Fibroblast of skin of left biceps (primary cell): ENCODE measurements at places on chromosomes 3 and 15.

- DNase-seq: no peak
Observed at GRCh38 chr3:105525531-105525930, 158.8 kb downstream of the ALCAM start.

DNA sequence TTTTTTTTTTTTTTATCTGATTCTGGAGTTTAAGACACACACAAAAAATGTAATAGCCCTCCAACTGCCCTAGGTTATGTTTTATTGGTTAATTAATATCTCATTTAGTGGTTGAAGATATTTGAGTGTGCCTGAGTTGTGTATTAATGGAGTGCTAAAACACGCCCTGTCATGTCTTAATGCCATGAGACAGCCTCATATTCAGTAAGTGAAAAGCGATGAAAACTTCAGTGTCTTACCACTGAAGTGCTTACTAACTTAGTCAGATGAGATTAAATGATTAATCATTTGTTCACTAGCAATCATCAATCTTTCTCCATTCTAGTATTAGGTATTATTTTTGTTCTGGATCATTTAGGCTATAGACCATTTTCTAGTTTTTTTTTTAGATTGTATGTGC is 544.7 kb upstream of the ROBO2 start:
- no peak for DNase-seq

DNA sequence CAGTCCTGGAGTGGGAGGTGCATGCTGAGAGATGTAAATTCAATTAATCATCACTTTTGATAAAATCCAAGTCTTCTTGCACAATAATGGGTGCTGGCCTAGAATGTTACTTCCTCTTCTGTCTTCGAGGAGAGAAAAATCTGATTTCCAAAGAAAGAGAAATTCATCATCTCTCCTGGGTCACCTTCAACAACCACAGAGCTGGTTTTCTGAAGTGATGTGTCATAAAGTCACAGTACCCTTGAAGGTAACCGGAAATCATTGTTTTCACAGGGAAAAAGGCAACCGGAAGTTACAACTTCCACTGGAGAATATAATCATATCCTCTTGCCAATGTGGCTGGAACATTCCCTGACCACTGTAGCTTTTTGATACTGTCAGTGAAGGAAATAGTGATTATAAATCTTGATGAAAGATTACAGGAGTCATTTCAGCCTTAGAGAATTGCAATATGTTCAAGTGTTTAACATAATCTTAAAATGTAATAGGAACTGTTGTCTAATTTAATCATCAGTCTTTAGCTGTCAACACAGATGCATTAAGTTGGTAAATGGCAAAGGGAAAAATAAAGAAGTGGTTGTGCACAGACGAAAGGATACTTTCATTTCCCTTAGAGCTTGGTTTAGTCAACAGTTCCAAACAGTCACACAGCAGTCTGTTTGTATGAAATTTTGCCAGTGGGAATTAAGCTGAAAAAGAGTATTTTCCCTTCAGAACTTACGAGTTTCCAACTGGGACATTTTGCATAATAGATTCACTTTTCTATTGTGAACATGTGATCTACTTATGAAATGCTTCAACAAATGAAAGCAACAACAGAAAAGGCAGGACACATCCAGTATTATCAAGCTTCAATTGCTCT is 106.5 kb upstream of the SLC4A7 start:
- DNase-seq: no peak

DNA sequence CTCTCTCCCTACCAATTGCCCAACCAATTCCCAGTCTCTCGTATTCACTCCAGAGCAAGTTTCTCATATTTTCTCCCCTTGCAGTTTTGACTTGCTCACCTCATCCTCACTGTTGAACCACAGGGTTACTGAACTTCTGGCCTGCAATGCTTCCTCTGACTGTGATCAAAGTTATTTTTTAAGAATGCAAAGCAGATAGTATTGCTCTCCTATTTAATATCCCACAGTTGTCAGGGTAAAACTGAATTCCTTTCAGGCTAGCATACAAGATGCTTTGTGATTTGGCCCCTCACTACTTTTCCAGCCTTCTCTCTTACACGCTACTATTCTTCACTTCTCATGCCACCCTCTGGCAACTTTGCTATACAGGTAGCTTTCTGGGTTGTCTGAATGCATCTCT is 80.9 kb downstream of the LRRFIP2 start:
- no peak for DNase-seq
